Right ventricle myocardium superior (tissue), 1 donor: ENCODE measurements at places on chromosomes 6 and 20. TPM values are rescaled to one million over a fixed set of nuclear protein-coding genes. Genes with fewer than 3 reads are reported as not detected.

DNA sequence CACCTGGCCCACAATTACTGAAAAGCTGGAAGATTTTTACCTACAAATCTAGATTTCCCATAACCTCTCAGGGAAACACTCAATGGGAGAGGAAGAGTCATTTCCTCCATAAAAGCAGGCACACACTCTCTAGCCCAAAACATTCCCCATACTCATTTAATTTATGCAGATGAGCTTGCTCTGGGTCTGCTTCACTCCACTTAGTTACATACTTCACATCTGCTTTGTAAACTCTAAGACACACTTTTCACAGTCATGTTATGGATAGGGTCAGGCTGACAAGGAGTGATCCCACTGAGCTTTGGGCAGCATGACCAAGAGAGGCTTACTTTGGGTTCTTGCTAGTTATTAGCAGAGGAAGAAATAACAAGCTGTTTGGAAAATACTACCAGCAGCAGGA lies 27.4 kb downstream of the TRPC4AP start:
- no peak for DNase-seq

- DNase-seq: no peak
Measured at GRCh38 chr20:9108260-9108659, 39.4 kb downstream of the PLCB4 start.

- DNase-seq: no peak
Measured at GRCh38 chr20:53748176-53748575, 154.5 kb upstream of the ZNF217 start.

DNA sequence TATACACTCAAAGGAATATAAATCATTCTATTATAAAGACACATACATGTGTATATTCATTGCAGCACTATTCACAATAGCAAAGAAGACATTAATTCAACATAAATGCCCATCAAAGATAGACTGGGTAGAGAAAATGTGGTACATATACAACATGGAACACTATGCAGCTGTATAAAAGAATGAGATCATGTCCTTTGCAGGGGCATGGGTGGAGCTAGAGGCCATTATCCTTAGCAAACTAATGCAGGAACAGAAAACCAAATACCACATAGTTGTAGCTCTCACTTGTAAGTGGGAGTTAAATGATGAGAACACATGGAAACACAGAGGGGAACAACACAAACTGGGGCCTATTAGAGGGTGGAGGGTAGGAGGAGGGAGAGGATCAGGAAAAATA lies 121.0 kb upstream of the LOC128125822 start:
- DNase-seq: no peak

GRCh38 chr6:1123386-1124375 lies 188.2 kb upstream of the FOXQ1 start:
- no peak for DNase-seq

DNA sequence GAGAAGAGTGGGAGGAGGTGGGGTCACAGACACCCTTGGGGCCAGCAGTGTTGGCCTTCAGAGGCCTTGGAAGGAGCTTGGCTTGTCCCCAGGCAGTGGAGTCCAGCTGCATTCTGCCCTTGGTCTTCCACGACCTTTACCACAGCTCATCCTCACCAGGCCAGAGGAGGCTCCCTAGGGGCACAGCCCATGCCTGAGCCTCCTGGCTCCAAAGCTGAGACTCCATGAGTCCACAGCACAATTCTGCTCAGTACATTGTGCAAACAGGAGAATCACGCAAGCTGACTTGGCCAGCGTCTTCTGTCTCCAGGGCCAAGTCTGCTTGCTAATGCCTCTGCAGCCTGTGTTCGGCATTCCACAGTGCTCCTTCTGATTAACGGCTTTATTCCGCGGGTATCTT lies 337.2 kb downstream of the SMOC2 start:
- DNase-seq: peak; percentile 79

The MCCD1 gene
- total RNA-seq: not detected

DNA sequence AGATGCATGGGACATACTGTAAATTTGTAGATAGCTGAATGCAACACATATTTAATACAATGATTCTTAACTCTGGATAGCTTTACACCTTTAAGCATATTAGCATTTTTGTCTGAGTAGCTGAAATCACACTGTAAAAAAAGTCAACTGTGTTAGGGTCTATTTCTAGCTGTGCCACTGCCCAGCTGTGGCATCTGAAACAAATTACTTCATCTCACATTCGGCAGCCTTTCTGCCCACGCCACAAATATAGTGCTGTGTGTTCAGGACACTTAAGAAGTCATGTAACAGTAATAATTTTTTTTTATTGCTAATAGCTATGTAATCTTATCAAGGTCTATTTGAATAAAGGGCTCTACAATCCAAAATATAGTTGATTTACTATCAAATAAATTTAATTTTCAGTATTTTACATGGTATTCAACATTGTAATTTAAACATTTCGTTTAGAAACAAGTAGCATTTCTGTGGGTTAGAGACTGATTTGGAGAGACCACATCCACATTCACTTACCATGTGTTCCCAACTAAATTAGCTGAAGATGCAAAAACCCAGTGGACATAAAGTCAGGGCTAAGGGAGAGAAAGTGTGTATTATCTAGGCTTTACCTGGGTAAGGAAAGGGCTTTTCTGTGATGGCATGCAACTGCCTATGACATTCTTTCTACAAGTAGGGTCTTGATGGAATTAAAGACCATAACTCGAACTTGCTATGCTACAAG lies 276.7 kb downstream of the PLCB1 start:
- no peak for DNase-seq

- no peak for DNase-seq
Measured at GRCh38 chr6:148892247-148892646, 145.4 kb downstream of the UST start.

The DUSP15 gene
- 2.5 TPM for total RNA-seq

DNA sequence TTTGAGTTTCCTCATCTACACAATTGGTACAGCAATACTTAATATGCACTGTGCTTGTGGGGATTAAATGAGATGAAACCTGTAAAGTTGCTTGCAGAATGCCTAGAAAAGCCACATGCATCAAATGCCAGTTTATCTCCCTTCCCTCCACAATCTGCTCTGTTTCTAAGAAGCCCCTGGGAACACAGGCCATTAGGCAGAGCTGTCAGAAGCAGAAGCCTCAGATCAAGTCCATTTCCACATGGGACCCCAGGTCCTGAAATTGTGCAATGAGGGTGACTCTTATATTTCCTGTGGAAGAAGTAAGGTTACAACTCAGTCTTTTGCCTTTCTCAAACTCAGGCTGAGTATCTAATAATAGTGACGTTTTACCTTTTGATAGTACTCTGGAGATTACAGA lies 737.4 kb downstream of the KIF16B start:
- no peak for DNase-seq

The ID4 gene
- total RNA-seq: 1.4 TPM

DNA sequence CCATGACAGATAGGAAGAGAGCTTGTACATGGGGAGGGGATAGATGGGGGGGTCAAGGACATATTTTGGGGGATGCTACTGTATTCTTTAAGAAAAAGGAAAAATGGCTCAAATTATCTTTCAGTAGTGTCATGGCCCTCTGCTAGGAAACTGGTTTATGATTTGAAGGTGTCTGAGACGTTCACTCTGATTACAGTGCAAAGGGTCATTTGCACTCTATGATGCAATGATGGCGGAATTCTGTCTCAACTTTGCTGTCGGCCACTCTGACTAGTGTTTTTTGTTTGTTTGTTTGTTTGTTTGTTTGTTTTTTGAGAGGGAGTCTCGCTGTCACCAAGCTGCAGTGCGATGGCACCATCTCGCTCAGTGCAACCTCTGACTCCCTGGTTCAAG lies 180.0 kb downstream of the SOX4 start:
- DNase-seq: no peak

- no peak for DNase-seq
Measured at GRCh38 chr20:31861135-31861384, 9.3 kb downstream of the DUSP15 start.

- DNase-seq: no peak
Measured at GRCh38 chr20:46826343-46826984, 68.2 kb upstream of the EYA2 start.

The SHLD1 gene
- total RNA-seq: 7.4 TPM

DNA sequence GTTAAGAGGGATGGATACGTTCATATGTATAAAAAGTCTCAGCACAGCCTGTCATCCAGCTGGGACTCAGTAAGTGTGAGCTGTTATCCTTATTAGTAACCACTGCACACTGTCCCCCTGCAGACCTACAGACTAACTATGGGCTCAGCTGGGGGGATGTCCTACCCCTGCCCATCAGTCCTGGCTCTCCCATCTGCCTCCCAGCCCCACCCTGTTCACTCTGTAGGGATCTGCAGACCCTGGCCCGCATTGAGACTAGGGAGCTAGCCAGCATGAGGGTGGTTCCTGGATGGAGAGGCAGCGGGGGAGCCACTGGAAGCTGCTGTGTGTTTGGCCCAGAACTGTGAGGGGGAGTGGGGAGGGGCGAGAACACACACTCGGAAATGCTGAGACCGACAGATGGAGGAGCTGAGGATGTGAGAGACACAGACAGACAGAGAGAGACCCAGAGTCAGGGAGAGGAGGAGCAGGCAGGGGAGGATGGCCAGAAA lies 17.1 kb downstream of the XKR7 start:
- no peak for DNase-seq

GRCh38 chr6:168333039-168333438 lies 13.5 kb upstream of the DACT2 start:
- no peak for DNase-seq

The RSPH3 gene
- total RNA-seq: 9.5 TPM

DNA sequence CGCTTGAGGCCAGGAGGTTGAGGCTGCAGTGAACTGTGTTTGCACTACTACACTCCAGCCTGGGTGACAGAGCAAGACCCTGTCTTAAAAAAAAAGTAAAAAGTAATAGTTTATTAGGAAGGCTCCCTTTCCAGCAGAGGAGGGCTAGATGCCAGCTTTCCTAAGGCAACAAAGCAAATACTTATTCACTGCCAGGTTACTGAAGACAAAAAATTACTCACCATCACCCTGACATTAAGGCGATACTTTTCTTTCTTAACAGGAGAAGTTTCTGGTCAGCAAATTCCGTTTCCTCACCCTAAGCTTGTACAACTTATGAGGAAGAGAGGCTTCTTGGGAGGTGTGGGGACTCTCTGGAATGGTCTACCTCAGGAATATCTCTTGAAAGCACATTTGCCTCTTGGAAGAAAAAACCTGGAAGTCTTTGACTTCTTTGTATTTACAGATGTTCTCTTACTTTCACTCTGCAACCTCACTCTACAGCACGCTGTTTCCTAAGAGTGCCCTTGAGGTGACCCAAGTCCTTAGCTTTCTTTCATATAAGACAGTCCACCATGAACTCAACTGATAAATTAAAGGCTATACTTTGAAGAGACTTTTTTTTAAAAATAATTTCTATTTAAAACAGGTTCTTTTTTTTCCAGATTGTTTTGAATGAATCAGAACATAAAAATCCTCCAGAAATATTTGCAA lies 52.9 kb upstream of the TRAF3IP2 start:
- no peak for DNase-seq

DNA sequence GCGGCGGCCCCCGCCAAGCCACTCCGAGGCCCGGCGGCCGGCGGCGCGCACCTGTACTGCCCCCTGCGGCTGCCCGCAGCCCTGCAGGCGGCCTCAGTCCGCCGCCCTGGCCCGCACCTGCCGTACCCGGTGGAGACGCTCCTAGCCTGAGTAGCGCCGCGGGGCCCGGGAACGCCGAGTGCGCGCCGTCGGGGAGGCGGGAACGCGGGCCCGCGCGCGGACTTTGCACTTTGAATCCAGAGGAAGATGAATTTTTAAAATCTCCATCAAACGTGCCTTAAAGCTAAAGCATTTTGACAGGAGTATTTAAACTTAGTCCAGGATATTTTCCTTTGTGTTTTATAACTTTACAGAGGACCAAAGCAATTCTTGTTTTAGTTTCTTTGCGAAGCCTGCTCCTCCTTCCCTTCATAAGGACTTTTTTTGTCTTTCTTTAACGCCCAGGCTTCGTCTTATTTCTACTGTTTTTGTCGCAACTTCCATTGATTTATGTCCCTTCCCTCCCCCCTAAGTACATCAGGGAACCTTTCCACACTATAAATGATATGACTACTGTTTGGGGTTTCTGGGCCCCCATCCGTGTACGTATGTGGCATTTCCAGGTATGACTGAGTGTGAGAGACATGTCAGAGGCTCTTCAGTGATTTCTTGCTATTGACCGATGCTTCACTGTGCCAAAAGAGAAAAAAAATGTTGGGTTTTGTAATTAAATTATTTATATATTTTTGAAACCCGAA lies 2.0 kb downstream of the FOXQ1 start:
- no peak for DNase-seq

DNA sequence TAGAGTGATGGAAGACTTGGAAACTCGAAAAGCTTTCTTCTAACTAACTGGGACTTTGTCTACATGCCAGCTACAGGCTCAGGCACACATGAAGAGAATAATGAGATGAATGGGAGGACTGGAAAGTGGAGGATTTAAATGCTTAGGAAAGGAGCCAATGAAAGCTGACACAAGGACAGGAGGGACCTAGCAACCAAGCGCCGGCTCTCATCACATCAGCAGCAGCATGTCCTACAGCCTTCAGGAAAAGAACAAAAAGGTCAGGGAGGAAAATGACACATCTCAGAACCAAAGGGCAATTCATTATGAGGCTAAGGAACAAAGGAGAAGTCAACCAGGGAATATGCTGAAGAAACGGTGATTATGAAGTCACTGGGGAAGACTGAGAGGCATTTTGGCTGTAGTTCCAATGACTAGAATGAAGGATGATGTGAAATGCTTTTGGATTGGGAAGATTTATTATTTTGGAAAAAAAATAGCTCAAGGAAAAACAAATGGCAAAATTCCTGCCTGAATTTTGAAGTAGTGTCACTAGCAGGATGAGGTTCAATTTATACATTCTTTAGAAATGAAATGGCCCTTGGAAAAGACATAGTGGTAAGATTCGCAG lies 5.7 kb downstream of the BACH2 start:
- no peak for DNase-seq

The SLC17A3 gene
- not detected for total RNA-seq

GRCh38 chr6:137944793-137945498 lies 77.9 kb downstream of the TNFAIP3 start:
- no peak for DNase-seq

- DNase-seq: no peak
Measured at GRCh38 chr6:158211273-158212055, 43.3 kb downstream of the GTF2H5 start.

DNA sequence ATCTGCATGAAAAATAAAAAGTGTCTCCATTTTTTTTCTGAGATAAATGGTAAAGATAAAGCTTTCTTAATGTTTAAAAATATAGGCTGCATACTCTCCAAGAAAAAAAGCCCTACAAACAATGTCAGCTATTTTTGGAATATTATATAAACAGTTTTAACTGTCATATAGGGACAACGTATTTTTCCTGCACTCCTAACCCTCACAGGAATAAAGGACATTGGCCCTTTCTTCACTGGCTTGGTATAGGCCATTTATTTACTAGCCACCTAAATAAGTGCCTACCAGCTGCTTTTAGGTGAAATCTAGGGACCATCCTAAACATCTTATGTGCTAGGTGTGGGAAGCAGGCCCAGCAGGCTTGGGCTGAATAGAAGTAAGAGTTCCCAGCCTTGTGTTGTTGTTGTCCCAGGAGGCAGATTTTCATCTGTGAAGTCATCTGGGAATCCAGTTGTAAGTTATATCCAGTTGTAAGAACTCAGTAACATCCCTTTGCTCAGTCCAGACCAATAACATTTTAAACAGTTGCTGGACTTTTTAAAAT lies 21.3 kb downstream of the FOXO3 start:
- DNase-seq: no peak

The LAMA4 gene
- 71.1 TPM for total RNA-seq

- no peak for DNase-seq
Measured at GRCh38 chr6:99151634-99152346, 197.7 kb downstream of the FAXC start.
